ENCODE measurements at places on chromosomes 3 and 15.
A peak's percentile ranks its signal among the peaks of the same experiment; 100 is the strongest.

GRCh38 chr15:57772223-57772957 is 65.9 kb downstream of the POLR2M start:
- no peak for DNase-seq

- DNase-seq: no peak
These were observed 92.8 kb downstream of the DNAH12 start for GRCh38 chr3:57451150-57451846.

DNA sequence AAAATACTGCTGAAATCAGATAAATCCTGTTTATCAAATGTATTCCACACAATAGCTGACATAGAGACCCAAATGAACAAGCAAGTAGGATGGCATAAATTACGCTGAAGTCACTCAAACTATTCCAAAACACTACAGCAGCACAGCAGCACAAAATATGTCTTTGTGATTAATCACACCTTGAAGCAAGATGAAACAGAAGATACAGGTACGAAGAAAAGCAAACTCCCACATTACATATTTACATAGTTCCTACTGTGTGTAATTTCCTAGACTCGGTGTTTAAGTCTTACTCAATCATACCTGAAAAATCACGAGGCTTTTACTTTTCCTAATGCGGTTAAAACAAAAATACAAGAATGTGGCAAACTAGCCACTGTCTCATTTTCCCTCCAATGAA is 38.3 kb downstream of the CHSY1 start:
- no peak for DNase-seq

GRCh38 chr15:89477411-89478242 is 18.8 kb downstream of the RHCG start:
- DNase-seq: no peak

GRCh38 chr15:38260077-38260476 is 7.4 kb downstream of the SPRED1 start:
- no peak for DNase-seq

DNA sequence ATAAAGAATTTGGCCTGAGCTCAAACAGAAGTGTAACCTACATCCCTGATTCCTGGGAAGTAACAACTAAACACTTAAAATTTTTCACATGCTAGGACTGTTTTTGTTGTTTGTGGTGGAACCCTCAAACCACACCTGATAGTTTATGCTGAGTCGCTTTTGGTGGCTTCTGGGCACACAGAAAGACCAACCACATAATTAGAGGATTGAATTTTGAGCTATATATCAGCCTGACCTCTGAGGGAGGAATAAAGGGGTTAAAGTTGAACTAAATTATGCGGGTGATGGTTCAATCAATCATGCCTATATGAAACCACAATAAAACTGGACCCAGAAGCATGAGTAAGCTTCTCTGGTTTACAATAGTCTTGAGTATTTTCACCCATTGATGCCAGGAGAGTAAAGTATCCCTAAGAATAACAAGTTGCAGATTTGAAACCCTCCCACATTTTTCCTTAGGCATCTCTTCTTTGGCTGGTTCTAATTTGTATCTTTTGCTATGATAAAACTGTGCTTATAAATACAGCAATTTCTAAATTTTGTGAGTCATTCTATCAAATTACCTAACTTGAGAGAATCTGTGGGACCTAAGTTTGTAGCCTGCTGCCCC is 1304.5 kb upstream of the GBE1 start:
- DNase-seq: peak; percentile 14

- DNase-seq: no peak
These were observed 20.2 kb downstream of the LRIG1 start for GRCh38 chr3:66480666-66481065.

- no peak for DNase-seq
These were observed 58.6 kb upstream of the MCF2L2 start for GRCh38 chr3:183487016-183487415.

GRCh38 chr3:39220407-39221140 is 28.2 kb upstream of the XIRP1 start:
- DNase-seq: no peak

DNA sequence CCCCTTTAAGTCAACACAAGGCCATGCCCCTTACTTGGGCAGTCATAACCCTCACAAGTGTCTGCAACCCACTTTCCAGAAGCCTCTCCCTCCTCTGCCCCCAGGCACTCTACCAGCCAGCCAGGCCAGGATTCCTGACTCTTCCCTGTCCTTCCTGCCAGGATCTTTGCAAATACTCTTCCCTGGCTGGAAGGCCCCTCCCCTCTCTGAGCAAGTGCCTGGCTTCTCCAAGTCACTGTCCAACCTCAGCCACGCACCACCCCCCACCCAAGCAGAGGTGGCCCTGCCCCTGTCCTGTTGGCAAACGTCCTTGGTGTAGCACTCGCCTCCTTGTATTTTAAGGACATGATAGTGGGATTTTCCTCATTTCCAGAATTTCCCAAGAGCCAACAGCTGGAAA is 54.7 kb upstream of the USP3 start:
- DNase-seq: peak; percentile 76

DNA sequence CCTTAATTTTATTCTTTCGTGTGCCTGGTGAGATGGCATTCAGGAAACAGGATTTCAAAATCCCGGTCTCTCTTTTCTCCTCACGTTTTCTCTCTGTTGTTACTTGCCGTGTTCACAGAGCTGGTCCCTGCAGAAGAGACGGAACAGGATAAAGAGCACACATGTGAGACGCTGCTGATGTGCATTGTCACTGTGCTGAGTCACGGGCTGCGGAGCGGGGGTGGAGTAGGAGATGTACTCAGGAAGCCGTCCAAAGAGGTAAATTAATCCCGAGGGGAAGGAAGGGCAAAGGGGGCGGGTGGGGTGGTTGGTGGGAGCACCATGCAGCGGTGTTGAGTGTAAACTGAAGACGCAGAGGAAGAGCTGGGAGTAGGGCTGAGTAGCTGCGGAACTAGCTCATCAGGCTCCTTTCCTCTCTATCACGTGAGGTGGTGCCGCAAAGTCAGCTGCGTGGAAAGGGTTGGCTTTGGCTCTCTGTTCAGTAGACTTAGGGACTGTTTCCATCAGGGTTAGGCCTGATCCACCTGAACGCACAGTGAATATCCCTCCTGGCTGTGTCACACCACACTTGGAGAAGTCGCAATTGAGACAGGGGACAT is 164.8 kb upstream of the BHLHE40 start:
- no peak for DNase-seq

DNA sequence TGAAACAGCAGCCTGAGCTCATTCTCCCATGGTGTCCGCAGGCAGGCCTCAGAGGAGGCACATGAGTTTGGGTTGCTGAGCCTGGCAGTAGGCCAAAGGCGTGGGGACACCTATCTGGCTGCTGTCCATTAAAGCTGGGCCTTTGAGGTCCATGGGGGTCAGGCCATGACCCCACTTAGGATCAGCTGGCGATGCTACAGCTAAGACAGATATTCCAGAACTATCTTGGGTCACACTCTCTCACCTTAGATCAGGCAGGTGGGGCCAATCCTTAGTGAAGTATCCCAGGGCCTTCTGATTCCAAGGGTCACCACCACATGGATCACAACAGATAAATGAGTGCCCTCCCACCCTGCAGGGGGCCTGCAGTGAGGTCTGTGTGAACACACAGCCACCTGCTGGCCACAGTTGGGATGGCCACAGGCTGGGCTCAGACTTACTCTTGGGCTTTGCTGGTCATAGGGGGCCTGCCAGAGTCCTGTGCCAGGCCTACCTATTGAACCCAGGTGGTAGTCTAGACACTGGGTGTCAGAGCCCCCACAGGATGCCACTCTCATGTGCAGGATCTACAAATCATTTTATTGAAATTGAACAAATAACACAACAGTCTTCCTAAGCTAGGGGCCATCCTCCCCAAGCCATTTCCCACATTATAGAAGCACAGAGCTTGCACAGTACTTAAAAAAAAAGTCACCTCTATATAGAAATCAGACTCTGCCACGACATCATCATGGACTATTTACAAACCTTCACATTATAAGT is 2.0 kb upstream of the HYAL2 start:
- DNase-seq: peak; percentile 75

GRCh38 chr3:36362216-36362615 is 18.1 kb upstream of the STAC start:
- no peak for DNase-seq

GRCh38 chr15:101566748-101567488 is 77.4 kb upstream of the PCSK6 start:
- DNase-seq: no peak

DNA sequence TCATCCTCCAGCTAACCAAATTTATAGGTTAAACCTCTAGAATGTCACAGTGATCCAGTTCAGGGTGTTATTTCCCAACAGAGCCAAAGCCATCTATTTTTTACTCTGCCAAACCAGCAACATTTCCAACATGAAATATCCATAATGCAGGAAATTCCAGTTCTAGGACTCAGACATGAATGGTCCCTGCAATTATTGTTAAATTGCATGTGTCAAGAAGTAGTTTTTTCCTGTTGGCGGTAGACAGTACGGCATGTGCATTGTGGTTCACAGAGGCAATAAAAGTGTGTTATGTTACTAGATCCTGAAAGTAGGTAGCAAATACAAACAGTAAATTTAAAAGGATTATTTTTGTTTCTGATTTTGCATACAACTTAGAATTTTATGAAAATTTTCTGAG is 215.7 kb upstream of the THBS1 start:
- DNase-seq: no peak

- no peak for DNase-seq
These were observed 67.9 kb upstream of the WDR72 start for GRCh38 chr15:53827355-53827754.

DNA sequence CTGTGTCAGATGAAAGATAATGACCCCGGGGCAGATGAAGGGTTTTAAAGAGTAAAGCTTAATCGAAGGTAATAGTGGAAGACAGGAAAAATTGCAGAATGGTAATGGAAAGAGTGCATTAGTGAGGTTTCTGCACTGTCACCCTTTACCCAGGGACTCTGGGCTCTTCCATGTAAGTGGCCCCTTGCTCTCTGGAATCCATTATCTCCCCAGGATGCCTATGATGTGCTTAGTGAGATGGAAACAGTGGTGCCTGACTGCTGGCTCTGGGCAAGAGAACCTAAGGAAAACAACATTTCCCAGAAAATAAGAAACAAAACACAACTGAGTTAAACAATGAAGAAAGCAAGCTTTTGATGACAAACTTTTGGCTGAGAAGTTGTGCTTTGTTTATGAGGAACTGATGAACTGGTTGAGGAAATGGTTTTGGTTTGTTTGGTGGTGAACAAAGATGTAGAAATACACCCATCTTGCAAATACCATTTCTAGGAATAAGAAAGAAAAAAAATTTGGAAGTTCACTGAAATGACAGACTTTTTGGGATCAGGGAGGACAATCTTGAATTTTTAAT is 119.9 kb upstream of the RASGRP1 start:
- peak; percentile 37 for DNase-seq

DNA sequence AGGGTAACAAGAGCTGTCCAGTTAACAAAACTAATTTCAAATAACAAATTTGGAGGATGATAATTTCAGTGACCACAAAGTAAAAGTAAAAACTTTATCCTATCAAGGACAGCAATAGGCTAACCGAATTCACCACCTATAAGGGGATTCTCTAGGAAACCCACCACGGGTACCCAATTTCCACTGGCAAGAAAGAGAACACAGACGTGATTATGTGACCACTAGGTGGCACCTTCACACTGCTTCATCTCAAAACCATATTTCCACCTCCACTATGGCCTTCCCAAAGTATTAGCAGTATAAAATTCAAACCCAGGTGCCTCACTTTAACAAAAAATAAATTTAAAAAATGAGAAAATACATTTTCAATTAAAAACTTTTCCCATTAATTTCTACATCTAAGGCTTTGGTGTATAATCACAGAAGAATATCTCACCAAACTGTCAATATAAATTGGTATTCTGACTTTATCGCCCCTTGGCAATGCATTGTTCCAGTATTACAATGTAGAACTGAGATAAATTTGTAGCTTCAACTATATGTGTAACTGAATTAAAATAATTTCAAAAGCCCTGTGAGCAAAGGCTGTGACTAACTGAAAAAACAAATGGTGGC is 96.5 kb downstream of the FSIP1 start:
- peak; percentile 75 for DNase-seq

GRCh38 chr3:103381296-103382079 is 946.7 kb downstream of the ZPLD1 start:
- DNase-seq: no peak

DNA sequence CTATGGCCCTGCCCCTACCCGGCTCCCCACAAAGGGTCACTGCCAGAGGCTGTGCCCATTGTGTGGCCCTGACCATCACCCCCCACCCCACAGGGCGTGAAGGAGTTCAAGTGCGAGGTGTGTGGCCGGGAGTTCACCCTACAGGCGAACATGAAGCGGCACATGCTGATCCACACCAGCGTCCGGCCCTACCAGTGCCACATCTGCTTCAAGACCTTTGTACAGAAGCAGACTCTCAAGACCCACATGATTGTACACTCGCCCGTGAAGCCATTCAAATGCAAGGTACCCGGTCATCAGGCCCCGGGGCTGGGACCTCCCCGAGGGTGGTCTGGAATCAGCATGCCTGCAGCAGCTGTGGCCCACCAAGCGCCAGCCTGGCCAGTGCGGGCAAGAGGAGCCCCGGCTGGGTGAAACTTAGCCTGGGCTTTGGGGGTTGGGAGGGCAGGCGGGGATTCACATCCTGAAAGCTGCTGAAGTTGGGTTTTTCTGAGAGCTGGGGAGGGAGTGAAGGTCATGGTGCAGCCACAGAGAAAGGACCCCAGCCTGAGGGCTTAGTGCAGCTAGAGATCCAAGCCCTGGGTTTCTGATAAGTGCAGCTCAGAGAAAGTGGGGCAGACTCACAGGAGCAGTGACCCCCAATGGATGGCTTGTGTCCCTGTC is 29.2 kb downstream of the IDH2 start:
- no peak for DNase-seq

- no peak for DNase-seq
These were observed 8.5 kb downstream of the GYG1 start for GRCh38 chr3:148999806-149000205.

DNA sequence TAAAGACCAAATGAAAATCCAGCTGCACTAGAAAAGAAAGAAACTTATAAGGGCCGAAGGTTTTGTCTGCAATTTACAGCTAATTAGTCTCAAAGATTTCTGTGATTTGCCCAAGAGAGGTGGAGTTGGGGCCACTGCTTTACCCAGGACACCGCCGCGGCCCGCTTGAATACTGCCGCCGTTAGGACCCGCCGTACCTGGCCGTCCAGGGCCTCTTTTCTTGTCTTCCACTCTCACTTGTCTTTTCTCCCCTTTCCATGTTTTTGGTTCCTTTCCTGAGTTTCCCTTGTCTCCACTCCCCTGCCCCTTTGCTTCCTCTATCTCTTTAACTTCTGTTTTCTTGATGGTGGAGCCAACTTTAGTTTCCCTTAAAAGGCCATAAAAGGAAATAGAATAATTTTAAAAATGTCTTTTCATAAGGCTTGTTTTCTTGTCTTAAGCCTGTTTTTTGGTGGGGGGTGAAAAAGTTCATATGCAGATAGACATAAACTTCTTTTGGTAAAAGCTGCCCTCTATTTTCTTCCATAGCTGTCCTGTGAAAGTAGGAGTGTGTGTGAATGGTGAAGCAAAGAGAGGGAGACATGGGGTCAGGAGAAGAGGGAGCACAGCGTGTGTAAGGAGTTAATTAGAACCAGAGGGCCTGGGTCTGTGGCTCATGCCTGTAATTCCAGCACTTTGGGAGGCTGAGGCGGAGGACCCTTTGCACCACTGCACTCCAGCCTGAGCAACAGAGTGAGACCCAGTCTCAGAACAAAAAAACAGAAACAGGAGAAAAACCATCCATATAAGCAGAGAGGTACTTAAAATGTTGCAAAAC is 16.0 kb upstream of the CCNL1 start:
- DNase-seq: peak; percentile 33

Measured in NCI-H69 (cell line).